ENCODE measurements at places on chromosomes 12 and 14.

DNA sequence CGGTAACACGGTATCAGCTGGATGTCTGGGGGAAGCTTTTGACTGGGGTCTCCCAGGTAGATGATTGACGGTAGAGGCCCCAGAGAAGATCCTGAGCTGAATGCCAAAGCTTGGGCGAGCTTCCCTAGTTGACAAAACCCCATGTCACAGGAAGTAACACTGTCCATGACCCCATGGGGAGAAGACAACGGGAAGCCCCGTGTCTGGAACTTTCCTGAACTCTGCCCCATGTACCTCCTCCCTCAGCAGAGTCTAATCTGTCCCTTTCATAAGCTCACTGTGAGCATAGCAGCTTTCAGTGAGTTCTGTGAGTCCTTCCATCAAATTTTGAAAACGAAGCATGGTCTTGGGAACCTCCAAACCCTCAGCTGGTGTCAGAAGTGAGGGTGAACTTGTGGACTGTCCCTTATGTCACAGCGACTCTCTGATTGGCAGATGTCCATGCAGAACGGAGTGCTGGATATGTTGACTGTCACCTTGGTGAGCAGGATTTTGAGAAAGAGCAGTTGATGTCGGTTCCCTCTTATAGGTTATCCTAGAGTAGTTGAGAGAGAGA is 29.7 kb upstream of the BEGAIN start:
- no peak for DNase-seq

DNA sequence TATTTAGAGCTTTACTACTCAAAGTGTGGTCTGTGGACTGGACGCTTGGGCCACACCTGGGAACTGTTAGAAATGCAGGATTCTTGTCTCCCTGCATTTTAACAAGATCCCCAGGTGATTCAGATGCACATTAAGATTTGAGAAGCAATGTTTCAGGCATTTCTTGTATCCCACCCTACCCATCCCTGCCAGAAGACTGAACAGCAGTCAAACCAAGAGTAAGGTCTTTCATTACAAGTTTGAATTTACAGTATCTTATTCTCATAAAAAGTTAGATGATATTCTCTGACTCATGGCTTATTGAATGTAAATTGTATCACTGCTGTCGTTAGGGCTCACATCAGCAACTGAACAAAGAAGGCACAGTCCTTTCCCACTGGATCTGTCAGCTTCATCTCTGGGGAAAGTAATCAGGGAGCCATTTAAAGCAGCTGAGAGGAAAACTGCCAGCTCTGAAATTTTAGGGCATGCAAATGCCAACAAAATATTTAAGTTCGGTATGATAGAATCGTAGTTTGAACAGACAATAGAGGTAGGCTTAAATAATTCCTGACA is 141.1 kb downstream of the AKAP6 start:
- DNase-seq, result no peak

GRCh38 chr14:90383731-90384542 is 12.9 kb upstream of the CALM1 start:
- DNase-seq, result no peak

GRCh38 chr14:89140326-89140725 is 276.7 kb downstream of the FOXN3 start:
- DNase-seq, result no peak

DNA sequence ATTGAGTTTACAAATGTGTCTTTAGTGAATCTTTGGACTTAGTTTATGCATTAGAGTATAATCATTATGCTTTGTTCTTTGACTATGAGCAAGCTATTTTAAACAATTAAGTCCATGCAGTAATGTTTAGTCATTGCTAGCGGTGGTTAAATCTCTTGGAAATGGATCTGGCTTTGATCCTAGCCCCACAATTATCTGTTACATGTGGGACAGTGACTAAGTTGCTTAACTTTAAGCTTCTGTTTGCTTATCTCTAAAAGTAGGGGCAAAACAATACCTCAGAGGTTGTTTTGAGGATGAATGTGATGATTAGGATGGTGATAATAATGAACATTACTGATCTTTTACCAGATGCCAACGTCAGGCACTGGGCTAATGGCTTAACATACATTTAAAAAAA is 124.2 kb downstream of the NPAS3 start:
- DNase-seq, result no peak

DNA sequence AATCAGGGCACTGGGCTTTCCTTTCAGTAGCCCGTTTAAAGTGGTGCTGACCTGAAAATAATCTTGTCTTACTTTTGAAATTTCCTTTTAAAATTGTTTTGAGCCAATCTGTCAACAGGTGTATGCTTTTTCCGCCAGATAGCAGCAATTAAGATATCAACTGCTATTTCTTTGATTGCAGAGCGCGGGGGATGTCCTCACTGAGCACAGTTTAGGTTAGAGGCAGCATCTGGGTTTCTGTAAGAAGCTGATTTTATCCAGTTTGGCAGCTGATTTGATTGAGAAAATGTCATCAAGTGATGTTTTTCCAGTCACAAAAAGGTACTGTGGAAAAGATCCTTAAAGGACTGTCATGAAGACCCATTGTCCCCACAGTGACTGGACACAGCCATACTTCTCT is 371.8 kb downstream of the ADAMTS20 start:
- no peak for DNase-seq

GRCh38 chr12:104657726-104658484 is 201.2 kb downstream of the CHST11 start:
- no peak for DNase-seq

DNA sequence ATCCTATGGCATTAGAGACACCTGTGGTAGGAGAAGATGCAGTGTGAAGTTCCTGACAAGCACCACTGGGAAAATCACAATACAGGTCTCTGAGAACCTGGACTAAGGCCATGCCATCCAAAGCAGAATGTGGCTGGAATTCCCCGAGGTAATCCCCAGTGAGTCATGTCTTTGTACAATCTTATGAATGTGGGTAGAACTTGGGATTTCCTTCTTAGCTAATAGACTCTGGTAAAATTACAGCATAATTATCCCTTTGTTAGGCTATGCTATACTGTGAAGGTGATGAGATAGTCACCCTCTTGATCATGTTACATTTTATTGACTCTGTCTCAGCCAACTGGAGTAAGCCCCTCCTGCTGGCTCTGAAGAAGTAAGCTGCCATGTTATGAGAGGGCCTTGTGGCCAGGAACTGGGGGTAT is 224.3 kb upstream of the DCN start:
- no peak for DNase-seq

DNA sequence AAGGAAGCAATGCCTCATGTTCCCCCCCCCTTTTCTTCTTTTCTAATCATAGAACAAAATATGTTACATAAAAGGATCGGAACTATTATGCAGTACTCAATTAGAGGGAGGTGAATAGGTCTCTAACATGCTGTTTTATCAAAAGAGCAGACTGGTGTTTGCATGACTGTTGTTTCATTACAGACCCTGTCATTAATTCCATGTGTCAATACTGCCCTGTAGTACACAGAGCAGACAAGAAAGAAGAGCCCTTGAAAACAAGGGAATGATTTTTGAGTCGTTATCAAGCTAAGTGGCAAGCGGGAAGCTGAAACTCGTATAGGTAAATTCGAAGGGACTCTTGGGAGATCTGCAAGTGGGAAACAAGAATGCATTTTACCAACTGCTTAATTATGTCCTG is 76.9 kb upstream of the TMEM263 start:
- no peak for DNase-seq

GRCh38 chr14:74290415-74290814 is 12.3 kb downstream of the ABCD4 start:
- no peak for DNase-seq

DNA sequence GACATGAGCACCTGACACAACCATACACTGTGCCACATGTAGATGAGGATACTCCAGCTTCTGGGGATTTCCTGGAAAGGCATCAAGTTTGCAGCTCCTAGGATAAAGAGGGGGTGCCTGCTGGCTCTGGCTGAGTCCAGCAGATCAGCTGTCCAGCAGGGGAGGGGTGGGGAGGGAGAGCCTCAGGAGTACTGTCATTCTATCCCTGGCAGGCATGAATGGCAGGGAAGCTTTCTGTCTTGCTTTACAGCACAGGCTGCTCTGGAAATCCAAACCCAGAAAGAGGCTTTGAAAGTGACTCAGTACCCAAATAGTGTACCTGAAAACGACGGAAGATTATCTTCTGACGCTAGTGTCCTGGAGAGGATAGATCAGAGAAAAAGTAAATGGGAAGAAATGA is 32.2 kb downstream of the SLC8A3 start:
- no peak for DNase-seq

DNA sequence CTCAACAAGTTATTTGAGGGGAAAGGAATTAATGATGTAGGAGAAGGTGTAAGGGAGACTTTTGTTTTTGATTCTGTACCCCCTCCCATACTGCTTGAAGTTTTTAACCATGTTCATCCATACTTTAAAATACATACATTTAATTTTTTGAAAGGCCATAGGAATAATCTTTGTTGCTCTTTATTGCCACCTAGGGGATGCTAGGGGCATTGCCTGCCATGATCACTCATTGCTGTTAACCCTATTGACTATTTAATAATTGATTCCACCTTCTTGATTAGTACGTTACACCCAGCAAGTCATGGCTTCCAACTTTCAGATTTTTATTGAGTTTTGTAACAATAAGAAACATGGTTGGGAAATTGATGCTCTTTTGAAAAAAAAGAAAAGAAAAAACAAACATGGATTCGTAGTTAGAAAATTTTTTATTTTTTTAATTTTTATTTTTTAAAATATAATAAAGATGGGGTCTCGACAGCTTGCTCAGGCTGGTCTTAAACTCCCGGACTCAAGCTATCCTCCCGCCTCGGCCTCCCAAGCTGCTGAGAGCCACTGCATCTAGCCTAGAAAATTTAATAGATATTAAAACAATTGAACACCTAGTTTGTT is 8.5 kb upstream of the PRKAB1 start:
- peak; percentile 40 for DNase-seq

- no peak for DNase-seq
Observed at GRCh38 chr12:54924972-54925707, 59.4 kb downstream of the TESPA1 start.

DNA sequence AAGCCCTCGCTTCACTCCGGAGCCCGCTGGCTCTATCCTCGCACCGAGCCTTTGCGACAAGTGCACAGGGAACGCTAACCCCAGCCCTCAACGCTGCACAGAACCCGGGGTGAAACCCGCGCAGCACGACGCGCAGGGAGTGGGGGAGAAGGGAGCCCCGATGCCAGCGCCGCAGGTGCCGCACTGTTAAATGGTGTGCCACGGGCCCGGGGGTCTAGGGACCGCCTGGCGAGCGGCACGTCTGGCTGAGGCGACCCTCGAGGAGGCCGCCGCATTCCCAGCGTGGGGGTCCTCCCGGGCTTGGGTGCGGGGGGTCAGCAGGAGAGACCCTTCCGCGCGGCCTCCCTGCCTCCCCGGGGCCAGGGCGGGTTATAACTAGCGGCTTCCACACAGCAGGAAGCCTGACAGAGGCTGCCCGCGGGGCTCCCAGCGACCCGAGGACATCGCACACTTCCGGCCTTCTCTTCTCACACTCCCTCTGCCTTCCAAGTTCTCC is 23.8 kb upstream of the LRTM2 start:
- DNase-seq, result no peak

GRCh38 chr14:74425525-74426201 is 347 bp downstream of the SYNDIG1L start:
- peak; percentile 82 for DNase-seq

GRCh38 chr12:127115468-127116035 is 1151.4 kb upstream of the TMEM132C start:
- no peak for DNase-seq

GRCh38 chr12:46357438-46358324 is 14.9 kb downstream of the SLC38A2 start:
- no peak for DNase-seq

GRCh38 chr12:77992760-77993159 is 162.1 kb downstream of the NAV3 start:
- no peak for DNase-seq

DNA sequence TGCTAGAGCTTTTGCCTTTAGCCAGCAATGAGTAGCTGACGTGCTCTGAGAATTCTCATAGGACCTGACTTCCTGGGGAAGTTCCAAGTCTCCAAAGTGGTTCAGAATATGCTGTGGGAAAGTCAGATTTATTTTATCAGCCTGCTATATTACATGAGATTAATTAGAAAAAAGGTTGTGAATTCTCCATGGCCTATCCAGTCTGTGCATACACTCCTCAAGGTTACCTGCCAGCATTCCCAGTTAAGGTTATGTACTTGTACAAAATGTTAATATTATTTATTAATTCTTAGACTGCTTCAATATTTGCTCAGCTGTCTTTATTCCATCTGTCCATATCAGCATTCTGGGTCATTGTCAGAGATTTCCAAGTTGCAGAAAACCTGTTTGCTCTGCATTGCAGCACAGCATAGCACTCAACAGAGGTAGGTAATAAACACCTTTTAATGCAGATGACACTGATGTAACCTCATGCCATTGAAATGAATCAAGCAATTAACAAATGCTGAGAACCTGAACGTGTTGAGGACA is 2.7 kb upstream of the SEL1L start:
- no peak for DNase-seq

DNA sequence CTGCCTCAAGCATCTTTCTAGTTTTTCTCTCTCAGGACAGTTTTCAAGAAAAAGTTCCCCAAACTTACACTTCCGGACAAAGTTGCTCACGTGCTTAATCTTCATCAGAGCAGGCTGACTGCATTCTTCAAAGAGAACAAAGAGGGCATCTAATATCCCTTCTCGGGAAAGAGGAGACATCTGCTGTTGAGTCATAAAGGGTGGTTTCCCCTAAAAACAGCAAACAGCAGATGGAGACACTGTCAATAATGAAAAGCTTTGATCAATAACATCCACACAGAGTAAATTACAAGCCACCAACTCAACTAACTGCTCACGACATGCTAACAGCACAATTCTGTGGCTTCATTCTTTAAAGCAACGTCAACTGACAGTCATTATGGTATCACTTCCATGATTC is 8.1 kb downstream of the CIT start:
- DNase-seq, result no peak

DNA sequence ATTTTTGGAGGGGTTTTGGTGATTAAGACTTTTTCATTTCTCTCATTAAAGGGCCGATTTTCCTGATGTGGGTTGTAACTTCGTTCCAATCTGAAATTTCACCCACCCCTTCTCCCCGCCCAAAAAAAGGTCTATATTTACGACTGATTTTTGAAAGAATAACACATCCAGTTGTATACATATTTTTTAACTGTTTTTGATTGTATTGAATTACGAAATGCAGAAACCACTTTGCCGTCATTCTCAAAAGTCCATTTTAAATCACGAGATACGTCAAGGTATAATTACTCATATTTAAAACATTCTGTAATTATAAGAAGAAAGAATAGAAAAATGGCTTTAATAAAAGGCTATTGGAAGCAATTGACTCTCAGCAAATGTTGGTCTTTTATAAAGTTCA is 520.7 kb downstream of the MED13L start:
- DNase-seq, result no peak

- no peak for DNase-seq
Observed at GRCh38 chr12:70721216-70721615, 84.0 kb upstream of the PTPRB start.

- no peak for DNase-seq
Observed at GRCh38 chr14:58788655-58789503, 151.1 kb downstream of the DACT1 start.

- no peak for DNase-seq
Observed at GRCh38 chr12:1767407-1768090, 52.8 kb upstream of the LRTM2 start.
